Activated T-helper 2 cell treated with anti-CD3 and anti-CD28 coated beads, Interferon-gamma antibody, Interleukin-2, Interleukin-4, amounts not matched to agents 10 μg/mL and 5 μg/mL and 100 μg/mL, durations not matched to agents 14 hours and 24 hours and 36 hours (primary cell): ENCODE measurements at places on chromosomes 6 and 20. TPM values are rescaled to one million over a fixed set of nuclear protein-coding genes. Genes with fewer than 3 reads are reported as not detected.

Gene RIMS4
- total RNA-seq, result not detected in 2 replicates

Gene BEND3
- 15.2 and 15.9 TPM in 2 replicates for total RNA-seq

Gene FAM217A
- not detected in 2 replicates for total RNA-seq

Gene EMILIN3
- total RNA-seq, result 0.07 TPM in 1 of 2 replicates, not detected in the other

Gene OXT
- total RNA-seq, result 0.55 TPM in 1 of 2 replicates, not detected in the other

DNA sequence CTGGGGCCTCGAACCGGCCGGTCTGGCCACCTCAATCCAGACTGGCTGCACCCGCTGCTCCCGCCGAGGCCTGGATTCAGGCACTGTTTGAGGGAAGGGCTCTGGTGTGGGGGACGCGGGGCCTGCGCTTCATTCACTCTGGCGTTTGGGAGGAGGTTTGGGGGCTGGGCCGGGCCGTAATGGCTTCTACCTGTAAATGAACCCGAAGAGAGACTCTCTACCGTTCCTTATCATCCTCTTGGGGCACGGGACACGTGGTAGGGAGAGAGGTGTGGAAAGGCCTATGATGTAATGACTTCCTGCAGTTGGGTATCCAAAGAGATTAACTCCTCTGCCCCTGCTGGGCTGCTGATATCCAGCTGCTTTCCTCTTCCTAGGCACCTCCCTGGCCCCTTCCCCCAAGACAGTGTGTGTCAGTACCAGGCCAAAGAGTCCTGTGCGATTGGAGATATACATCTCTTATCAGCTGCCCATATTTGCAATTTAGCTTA lies 1.8 kb downstream of the FOXO3 start:
- DNase-seq, result no peak

GRCh38 chr6:115004982-115005381 lies 662.2 kb upstream of the HS3ST5 start:
- DNase-seq, result no peak

DNA sequence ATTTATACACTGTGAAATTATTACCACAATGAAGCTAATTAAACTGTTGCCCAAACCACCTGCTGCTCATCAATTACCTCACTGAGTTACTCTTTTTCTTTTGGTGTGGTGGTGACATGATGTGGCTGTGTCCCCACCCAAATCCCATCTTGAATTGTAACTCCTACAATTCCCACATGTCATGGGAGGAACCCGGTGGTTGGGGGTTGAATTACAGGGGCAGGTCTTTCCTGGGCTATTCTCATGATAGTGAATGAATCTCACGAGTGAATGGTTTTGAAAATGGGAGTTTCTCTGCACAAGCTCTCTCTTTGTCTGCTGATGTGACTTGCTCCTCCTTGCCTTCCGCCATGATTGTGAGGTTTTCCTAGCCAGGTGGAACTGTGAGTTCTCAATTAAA lies 145.0 kb downstream of the LRRC1 start:
- DNase-seq, result no peak

- DNase-seq, result no peak
These were observed 338.7 kb downstream of the PREX1 start for GRCh38 chr20:48489046-48489463.

DNA sequence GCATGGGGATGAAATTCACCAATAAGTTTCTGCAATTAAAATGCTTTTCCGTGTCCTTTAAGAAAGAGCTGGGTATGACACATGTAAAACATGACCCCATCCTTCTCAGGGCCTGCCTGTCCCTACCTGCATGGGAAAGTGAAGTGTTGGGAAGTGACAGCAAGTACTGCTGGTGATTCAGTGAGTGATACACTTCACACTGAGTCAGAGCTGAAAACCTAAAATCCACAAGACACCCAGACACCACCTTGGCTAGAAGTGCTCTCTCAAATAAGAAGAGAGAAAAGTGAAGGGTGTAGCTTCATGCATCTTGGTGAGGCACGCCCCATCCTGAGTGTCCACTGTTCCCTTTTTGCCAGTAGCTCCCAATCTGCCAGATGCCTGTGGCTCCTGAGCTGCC lies 3.3 kb downstream of the RAB22A start:
- no peak for DNase-seq

GRCh38 chr6:14545496-14545895 lies 427.9 kb downstream of the CD83 start:
- DNase-seq, result no peak

GRCh38 chr20:9179867-9180266 lies 111.0 kb downstream of the PLCB4 start:
- DNase-seq, result no peak

- DNase-seq, result no peak
These were observed 189.8 kb downstream of the ZDHHC14 start for GRCh38 chr6:157570752-157571151.

GRCh38 chr20:19706463-19706862 lies 51.6 kb upstream of the RIN2 start:
- no peak for DNase-seq

DNA sequence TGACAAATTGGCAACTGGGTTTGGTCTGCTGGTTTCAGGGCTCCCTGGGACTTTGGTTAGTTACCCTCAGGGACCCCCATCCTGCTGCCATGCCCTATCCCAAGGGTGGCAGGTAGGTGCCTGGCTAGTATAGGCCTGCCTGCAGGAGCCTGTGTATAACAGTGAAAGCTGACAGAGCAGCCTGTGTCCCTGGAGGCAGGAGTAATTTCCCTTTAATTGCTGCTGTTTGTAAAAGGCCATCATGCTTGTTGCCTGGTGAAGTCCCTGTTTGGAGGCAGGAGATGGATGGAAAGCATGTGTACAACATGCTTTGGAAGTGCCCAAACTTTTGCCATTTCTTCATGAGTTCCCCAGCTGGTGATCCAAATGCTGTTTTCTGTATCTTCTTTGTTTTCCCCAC lies 30.1 kb downstream of the CMTR1 start:
- DNase-seq, result no peak

DNA sequence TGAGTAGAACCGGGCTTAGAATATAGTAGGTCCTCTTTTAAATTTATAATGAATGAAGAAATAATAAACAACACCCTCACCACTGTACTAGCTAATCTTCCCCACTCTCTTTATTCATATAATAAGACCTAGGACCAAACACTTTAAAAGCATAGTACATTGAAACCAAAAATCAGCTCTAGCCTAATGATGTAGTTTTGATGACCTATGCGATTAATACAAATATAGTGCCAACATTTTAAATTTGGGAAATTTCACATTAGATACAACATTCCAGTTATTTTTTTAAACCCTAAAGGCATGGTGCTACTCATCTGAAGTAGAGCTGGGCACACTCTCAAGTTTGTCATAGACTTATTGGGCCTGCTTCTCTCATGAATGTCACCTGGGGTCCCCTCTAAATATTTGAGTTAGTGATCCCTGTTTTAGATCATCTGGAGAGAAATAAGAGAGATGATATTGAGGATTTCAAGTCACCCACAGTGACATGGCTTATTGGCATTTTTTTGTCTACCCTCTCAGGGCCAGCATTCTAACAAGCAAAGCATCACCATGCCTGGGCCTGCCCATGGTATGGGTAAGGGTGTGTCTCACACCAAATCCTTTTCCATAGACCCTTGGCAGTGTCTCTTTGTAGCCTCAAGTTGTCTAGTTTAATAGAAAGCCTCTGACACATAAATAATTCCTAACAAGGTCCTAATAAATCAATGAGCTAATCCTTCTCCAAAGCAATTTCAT lies 319.8 kb downstream of the HIVEP2 start:
- DNase-seq, result no peak

DNA sequence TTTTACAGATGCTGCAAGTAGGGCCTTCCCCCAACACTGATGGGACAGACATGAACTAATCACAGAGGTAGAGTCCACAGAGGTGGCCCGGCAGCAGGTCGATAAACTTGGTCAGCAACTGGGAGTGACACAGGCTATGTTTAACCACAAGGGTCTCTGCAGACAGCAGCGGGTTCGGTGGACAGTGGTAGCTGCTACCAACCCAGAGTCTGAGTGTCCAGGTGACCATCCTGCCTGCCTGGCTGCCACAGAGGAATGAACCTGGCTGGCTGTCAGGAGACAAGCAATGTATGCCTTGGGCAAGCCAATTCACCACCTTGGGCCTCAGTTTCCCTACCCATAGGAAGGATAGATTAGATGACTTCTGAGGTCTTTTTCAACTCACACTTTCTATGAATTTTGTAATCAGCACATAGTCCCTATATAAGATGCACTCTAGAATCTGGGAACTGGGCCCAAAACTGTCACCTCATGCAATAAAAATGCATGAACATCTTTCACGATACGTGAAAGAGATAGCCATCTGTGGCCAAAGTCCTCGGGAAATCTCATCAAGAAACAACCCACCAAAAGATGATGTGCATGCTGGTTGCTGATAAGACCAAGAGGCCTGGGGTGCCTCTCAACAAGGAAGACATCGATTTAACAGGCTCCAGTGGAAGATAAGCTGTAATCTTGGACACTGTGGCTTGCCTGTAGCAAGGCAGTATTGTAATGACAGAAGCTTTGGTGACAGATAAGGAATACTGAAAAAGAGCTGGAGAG lies 30.5 kb downstream of the MDGA1 start:
- DNase-seq, result no peak

DNA sequence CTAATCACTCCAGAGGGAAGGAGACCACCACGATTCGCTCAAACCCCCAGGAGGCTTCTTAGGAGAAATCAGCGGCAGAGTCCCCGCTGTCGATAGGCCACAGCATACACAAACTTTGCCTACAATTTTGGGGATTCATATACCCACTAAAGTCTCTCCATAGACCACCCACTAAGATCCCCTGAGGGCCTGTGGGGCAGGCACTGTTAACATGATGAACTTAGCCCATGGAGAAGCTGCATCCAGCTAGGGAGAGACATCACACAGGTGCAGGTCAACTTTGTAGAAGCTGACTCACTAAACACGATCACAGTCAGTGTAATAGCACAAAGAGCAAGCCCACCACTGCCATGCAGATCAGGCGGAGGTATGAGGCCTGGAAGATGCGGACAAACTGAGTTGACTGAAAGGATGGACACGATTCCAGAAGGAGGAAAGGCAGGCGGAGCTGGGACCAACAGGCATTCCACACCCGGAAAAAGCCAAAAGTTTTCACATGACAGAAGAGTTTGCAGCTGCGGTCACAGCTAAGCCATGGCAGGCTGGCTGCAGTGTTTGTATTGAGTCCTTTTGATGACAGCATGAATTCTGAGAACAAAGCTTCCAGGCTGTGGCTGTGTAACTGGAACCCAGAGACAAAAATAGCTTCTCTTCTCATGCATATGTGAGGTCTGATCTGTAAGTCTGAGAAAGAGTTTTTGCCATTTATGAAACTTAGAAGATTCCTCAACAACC lies 75.7 kb upstream of the QKI start:
- no peak for DNase-seq

DNA sequence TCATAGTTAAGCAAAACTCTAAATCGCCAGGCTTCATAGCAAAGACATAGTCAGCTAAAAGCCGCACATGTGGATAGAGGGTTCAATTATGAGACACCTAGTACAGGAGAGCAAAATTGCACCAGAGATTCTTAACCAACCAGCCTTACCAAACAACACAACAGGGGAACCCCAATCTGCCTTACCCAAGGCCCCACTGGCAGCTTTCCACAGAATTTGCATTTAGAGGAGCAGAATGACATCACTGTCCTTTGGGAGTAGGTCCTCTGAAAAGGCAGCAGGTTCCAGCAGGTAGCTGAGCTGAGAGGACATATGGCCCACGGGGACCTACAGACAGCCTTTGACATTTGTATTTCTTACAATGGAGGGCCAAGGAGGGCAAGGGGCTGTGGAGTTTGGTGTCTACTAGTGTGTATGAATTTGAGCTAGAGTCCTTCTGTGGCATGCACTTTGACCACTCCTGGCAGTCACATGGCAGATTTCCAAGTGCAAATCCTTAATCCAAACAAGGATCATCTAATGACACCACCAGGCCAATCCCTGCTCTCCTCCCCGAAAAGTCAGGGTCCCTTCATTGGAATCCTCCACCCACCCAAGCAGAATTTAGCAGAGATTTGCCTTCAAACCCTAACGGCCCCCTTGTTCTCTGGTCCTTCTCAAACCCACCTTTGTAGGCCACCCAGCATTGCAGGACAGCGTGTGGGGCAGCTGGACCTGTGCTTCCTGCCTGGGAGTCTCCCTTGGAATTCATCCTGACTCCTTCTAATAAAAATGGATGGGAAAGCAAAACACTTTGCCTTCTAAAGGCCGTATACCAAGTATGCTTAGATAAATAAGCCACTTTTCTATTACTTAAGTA lies 171.2 kb upstream of the SUPT3H start:
- no peak for DNase-seq

DNA sequence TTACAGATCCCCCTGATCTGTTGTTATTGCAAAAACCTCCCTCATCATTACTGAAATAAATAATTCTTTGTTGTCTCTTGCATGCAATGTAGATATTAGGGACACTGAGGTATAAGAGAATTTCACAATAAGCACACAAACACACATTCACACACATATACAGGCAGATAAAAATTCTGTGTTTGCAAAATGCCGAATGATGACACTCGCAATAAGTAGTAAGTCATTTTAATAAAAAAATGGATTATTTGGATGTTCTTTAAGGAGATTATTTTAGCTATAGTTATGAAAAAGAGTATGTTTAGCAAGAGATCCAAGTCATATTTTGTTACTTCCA lies 13.6 kb downstream of the DEFB114 start:
- no peak for DNase-seq

DNA sequence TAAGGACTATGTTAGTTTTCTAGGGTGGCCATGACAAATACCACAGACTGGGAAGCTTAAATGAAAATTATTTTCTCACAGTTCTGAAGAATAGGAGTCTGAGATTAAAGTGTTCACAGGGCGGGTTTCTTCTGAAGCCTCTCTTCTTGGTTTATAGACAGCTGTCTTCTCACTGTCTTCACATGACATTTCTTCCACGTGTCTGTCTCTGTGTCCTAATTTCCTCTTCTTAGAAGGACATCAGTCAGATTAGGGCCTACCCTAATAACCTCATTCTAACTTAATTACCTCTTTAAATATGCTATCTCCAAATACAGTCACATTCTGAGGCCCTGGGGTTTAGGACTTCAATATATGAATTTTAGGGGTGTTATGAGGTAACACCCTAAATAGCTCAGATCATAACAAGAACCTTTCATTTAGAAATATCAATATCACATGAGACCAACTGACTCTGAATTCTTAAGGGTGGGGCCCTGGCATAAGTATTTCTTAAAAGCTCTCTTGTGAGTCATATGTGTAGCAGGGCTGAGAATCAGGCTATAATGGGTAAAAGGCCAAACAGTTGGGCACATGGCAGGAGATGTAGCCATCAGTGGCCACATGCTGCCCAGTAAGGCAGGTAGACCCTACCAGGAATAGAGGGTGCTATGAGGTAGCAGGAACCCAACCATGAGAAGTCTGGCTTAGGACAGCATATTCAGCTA lies 62.0 kb upstream of the TENT5A start:
- no peak for DNase-seq
